ENCODE measurements at places on chromosomes 3 and 15.

DNA sequence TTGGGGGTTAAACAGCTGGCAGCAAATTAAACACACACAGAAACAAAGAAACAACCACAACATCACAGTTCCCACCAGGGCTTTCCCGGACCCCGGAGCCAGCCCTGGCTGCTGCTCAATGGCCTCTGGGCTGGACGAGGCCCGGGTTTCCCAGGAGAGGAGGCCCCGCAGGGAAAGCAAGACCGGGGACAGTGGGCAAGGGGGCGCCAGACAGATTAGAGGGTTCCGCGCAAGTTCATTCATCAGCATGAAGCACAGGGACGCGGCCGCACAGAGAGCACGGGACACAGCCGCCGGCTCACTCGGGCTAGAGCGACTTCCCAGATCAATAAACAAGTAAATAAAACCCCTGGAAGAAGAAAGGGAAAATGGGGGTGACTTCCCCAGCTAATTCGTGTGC is 66.4 kb upstream of the RPL32 start:
- ATAC-seq = no peak

- ATAC-seq = no peak
Measured at GRCh38 chr3:166104938-166105337, 267.7 kb upstream of the BCHE start.

GRCh38 chr3:195224156-195224979 is 46.6 kb downstream of the XXYLT1 start:
- ATAC-seq = no peak

DNA sequence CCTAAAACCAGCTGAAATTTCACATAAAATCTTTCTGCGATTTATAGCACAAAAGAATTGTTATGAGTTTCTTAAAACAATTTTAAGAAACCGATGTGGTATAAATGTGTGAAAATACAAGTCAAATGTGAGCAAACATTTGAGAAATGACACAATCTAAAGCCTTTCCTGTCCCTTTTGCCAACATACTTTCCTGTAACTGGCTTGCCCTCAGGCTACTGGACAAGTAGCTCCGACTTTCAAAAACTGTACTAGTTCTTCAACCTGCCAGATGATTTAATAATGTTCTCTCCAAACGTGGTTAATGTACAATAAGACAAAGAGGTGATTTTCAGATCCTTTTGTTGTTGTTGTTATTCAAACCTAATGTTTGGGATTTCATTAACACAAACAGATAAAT is 105.9 kb upstream of the ARHGEF26 start:
- ATAC-seq = no peak

- ATAC-seq = no peak
Measured at GRCh38 chr3:138824114-138824506, 10.6 kb downstream of the PIK3CB start.

GRCh38 chr15:80636675-80637074 is 58.4 kb upstream of the ABHD17C start:
- no peak for ATAC-seq

DNA sequence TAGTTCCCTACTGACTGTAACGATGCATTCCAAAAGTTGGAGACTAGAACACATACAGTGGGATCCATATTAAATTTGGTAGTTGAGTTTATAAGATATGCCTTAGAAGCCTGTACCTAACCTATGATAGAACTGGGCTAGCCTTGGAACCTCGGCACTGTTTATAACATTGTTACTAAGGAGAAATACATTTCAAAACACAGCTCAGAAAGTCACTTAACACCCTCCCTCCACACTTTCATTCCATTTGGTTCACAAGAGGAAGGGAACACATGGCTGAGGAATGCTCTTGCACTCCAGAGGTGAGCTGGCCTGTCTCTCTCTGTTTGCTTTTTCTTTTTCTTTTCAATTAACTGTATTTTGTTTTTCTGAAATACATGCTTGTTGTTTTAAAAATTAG is 48.7 kb upstream of the TSC22D2 start:
- ATAC-seq = no peak

- no peak for ATAC-seq
Measured at GRCh38 chr3:78751266-78751665, 1016.5 kb downstream of the ROBO1 start.

GRCh38 chr15:90530250-90531051 is 728 bp downstream of the CRTC3 start:
- ATAC-seq = peak; percentile 54

- no peak for ATAC-seq
Measured at GRCh38 chr3:156516284-156516683, 38.6 kb downstream of the SSR3 start.

DNA sequence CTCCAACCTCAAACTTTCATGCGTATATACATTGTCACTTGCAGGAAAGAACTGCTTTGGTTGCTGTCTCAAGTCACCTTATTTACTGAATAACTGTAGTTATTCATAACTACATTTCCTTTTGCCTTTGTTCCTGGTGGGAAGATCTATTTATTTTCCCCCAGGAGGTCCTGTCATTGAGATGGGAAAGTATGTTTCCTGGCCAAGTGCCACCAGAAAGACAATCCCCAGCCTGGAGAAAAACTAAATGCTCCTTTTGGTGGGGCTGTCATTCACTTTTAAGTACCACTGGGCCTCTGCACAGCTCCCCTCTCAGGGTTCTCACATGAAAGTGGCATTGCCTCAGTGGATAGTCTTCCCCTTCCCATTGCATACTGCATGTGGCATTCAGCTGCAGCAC is 59.8 kb downstream of the LRRC3B start:
- no peak for ATAC-seq

GRCh38 chr3:120688121-120688520 is 6.1 kb upstream of the HGD start:
- no peak for ATAC-seq

DNA sequence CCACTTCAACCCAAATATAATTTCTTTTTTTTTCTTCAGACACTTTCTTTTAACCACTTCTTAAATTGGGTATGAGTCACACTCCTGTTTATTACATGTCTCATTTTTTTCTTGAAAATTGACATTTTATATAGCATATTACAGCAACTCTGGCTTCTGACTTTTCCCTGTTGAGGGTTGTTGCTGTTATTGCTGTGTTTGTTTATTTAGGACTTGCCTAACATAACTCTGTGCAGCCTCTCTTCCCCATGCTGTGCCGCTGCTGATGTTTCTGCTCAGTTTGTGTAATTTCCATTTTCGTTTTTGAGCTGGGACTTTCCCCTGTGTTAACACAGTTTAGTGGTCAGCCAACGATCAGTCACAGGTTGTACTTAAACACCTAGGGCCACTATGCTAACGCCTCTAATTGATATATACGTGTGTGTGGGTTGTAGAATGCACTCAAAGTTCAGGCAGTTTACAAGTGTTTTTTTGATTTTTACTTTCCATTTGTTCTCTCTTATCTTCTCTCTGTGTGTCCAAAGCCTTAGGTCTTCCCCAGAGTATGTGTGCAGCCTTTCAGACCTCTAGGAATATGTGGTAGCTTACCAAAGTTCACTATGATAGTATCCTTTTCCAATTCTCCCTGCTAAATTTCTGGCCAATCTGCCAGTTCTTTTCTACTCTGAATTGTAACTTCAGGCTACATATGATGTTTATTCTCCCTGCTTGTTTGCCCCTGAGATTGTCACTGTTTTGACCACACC is 337.2 kb downstream of the ZBTB20 start:
- peak; percentile 93 for ATAC-seq

DNA sequence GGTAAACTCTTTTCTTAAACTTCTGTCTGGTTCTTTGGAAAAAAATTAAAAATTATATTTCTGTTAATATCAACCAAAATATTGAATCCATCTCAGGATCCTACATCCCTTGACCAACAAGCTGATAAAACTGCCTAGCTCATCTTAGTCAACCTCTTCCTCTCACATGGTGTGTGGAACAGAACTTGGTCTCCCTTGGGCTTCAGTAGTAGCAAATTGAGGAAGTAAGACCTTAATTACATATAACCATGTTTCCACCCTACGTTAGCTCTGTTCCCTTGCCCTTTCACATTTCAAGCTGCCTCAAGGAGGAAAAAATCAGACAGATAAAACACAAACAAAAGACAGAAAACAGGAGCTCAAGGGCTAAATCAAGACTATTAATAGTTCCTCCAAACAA is 116.4 kb downstream of the GREM1 start:
- ATAC-seq = no peak

DNA sequence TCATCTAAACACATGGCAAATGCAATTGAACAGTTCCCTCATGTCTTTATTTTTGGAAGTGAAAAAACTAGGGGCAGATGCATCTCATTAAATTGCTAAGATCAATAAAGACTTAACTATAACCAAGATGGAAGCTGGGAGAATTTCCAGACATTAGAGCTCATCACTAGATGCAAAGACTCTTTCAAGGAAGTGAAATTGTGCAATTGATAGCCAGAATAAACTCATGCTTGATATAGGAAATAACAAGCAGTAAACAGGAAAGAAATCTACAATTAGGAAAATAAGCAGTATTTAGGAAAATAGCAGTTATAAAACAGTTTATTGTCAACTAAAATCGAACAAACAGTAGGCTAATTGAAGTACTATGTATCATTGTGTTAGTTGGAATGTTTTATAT is 8.8 kb upstream of the ANKUB1 start:
- no peak for ATAC-seq

GRCh38 chr3:38455639-38456430 is 2.1 kb downstream of the ACVR2B start:
- ATAC-seq = peak; percentile 5

GRCh38 chr3:149487598-149488197 is 13.2 kb downstream of the TM4SF4 start:
- ATAC-seq = no peak

- no peak for ATAC-seq
Measured at GRCh38 chr3:4475804-4476203, 8.7 kb upstream of the SUMF1 start.

DNA sequence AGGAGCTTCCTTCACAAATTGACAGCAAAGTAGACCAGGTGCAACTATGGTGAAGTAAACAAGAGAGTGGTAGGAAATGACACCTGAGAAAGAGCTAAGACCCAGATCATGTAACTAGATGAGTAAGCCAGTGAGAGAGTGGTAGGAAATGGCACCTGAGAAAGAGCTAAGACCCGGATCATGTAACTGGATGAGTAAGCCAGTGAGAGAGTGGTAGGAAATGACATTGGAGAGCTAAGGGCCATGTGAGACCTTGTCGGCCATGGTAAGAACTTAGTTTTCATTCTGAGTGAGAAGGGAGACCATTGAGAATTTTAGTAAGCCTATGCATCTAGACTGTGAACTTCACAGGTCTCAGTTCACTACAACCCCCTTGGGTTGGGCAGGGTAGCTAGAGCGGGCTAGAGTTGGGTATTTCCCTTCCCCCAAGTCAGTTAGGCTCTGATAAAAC is 5.4 kb upstream of the SENP7 start:
- ATAC-seq = peak; percentile 99

- no peak for ATAC-seq
Measured at GRCh38 chr3:58093574-58094195, 85.5 kb downstream of the FLNB start.

DNA sequence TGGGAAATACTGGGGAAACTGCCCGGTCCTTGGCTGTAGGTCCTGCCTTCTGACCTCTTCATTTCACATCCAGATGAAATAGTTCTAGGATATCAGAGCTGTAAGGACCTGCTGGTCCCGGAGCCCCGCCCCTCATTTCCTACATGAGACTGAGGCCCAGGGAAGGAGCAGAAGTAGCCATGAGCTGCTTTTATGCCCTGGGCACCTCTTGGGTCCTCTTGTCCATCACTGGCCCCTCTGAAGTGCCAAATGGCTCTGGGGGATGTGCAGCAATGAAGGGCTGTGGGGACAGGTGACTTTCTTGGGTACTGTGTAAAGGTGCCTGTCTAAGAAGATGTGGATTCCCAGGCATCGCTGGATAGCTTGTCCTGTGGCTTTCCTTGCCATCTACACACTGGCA is 40.3 kb upstream of the ESYT3 start:
- no peak for ATAC-seq

DNA sequence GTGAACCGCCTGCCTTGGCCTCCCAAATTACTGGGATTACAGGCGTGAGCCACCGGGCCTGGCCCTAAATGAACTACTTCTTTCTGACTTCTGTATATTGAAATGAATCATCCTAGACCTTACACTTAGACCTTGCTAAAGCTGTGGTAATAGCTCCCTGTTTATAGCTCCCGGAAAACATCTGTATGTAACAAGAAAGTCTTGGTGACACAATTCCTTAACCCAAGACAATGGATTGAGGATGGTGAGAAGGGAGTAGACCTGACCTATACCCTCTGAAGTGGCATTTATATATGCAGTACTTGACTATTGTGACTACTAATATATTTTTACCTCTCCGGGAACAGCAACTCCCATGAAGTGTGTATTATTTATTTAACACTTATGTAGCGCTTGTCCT is 48.0 kb upstream of the TBL1XR1 start:
- no peak for ATAC-seq

DNA sequence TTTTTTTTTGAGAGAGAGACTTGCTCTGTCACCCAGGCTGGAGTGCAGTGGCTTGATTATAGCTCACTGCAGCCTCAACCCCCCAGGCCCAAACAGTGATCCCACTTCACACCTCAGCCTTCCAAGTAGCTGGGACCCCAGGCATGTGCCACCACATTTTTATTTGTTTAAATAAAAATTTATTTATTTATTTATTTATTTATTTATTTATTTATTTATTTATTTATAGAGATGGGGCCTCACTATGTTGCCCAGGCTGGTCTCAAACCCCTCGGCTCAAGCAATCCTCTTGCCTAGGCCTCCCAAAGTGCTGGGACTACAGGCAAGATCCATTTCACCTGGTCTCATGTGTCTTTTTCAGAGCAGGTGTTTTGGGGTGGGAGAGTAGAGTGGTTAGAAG is 15.5 kb downstream of the CAPN3 start:
- ATAC-seq = no peak

GRCh38 chr3:113231391-113231790 is 20.0 kb downstream of the BOC start:
- ATAC-seq = no peak

DNA sequence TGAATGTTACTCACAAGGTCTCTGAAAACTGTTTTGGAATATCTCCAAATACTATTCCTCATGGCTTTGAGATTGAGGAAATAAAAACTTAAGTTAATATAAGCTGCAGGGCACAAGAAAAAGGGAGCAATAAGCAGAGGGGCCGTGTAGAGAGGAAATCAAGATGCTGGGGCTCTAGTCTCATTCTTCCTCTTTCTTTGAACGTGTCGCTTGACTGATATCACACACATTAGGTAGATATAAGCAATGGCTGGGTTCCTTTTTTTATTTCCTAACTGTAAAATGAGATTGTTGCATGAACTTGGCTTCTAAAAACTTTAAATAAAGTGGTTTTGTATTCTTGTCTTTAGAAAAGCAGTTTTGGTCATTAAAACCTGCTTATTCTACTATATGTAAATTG is 326.7 kb upstream of the ROPN1 start:
- ATAC-seq = no peak

- no peak for ATAC-seq
Measured at GRCh38 chr15:78684657-78685056, 43.6 kb upstream of the CHRNB4 start.

GRCh38 chr3:186930143-186930640 is at the start of gene ST6GAL1:
Gene ST6GAL1, plus strand, starts transcription at chr3:186930526. Its CDS starts 112,178 bp downstream, at chr3:187042704.
- peak; percentile 42 for ATAC-seq

DNA sequence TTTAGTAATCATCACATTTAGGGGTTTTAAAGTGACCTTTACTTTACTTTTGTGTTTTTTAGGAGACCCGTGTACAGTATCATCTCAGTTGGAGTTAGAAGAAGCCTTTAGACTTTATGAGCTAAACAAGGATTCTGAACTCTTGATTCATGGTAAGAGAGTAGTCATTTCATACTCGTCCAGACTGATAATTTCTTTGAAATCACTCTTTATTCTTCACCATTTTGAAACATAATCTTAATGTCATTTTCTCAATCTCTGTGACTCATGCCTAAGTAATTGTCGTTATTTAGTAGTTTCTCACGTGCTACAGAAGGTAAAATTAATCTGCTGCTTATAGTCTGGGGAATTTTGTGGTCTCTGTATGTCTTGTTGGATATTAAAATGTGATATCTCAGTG is 37.7 kb downstream of the PRKCI start:
- ATAC-seq = peak; percentile 79
